Stimulated activated CD8-positive, alpha-beta memory T cell treated with anti-CD3 and anti-CD28 coated beads, Interleukin-4, amount 100 ng/mL, for 24 hours (primary cell): ENCODE measurements at places on chromosomes 6 and 20.

DNA sequence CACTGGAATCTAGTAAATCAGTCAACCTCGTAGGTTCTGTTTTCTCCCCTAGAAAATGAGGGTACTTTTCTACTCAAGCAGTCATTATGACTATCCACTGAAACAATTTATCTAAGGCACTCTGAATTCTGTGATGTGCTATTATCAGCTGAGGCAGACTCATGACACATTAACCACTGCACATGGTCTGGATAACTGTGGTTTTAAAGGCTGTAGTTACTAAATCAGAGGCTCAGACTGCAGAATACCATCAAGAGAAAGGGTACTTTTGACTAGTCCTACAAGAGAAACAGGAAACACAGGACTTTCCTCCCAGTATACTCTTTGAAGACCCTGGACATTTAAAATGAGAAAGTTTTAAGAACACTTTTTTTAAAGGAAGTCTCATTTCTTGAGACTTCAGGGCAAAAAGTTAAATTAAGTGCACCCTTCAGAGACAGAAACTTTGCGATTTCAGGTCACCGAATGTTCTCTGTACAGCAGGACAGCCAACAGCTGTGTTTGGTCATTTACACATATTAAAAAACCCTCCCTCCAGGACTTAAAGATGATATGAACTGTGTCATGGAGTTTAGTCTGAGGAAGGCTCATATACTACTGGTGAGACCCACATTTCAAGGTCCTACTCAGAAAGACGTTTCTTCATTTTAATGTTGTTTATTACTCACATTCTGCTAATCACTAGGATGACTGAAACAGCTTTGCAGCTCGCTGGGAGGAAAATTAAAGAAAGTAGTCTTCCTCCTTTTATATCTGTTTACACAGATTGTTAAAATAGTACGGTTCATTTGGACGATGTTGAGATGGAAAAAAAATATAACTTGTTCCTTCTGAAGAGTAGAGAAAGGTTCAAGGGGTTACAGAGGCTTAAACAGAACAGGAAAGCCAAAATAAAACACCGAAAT, 19.9 kb downstream of the ATXN1 start:
- no peak for DNase-seq

GRCh38 chr20:6178537-6178936, 55.7 kb upstream of the FERMT1 start:
- no peak for DNase-seq

DNA sequence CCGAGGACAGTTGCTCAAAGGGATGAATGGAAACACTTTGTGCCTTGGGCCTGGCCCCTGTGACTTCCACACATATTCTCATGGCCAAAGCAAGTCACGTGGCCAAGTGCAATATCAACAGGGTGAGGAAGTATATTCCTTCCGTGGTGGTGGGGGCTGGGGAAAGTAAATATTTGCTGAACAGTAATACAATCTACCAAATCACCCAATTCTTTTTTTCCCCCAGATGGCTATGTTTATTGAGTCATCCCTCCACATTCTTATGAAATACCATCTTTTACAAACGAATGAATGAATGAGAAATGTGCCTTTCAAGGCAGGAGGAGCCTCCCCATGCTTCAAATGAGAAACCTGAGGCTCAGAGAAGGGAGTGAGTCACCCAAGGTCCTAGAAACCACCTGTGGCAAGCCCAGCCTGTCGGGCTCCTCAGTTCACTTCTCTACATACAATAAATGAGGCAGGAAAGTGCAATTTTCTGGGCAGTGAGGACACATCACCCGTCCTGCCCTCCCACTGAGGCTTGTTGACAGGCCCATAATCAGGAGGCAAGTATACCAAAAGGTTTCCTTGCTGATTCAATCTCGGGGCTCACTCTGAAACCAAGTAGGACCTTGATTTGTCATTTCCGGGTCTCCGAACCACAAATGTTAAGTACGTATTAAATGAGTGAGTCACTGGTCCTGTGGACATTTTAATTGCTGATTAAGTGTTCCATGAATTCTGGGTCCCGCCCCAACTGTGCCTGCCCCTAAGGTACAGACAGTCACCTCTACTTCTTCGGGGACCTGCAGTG, 25.3 kb upstream of the TOP1 start:
- peak; percentile 49 for DNase-seq

DNA sequence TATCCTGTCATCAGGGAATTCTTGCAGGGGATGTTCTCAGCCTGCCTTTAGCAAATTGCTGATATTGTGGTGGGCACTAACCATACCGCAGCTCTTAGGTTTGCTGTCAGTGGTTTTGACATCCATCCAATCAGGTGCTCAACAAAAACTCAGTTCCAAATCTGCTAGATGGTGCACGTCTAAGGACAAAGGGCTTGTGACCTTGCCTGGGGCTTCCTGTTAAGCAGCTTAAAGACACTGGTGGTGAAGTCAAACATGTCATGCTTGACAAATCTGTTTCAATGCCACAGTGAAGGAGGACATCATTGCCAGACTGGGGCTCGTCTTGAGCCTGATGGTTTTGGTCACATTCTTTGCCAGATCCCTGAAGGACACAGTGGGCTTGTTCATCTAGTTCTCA, 179.8 kb upstream of the NOX3 start:
- DNase-seq: no peak

DNA sequence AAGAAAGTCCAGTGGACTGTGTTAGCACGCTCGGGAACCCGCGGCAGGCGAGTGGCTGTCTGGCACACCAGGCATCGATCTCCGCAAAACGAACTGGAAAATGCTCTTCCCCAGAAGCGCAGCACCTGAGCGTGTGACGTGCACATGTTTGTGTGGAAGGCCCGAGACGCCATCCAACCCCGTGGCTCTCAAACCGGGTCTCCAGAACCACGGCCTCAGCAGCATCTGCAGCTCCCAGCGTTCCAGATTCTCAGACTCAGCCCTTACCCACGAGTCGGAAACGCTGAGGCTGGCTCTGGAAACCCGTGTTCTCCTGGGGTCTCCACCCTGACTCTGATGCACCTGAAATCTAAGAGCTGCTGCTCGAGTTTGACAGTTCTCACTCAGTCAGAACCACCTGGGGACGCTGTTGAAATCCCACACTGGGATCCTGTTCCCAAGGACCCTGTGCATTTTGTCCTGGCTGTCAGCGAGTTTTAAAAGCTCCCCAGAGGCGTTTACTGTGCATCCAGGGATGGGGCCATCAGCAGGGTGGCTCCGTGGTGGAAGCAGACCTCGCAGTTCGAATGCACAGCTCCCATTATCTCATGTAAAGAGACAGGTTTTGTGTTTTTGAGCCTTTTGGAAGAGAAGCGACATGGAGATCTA, 69.0 kb downstream of the DLL1 start:
- DNase-seq: no peak

DNA sequence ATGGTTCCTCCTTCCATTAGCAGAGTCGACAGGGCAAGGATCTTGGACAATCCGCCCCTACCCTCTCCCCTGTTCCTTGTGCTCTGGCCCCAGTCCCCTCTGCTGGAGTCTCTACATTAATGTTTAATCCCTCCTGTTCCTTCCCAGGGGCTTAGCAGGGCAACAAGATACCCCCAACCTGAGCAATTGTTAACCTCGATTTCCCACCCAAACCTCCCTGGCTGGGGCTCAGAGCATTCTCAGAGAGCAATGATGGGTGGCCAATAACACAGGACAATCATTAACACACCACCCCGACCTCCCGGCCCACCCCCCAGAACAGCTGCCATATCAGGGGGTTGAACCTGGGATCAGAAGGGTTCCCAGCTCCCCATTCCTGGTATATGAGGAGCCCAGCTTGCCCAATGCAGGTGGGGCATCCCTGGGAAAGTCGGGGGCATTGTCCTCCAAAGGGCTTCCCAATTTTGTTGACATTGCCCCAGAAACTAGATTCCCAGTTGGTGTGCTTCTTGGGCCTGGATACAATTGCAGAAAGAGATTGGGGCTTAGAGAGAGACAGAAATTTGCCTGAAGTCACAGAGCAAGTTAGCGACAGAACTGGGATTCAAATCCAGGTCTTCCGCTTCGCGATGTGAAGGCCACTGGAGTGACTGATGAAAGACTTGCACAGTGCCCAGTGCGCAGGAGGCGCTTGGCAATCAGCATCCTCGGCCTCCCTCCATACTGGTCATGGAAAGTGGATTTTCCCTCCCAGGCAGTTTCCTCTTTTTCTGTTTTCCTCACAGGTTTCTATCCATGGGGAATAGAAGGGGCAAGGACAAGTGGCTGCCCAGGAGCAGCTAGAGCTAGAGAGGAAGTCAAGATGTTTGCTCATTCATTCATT, 59.6 kb upstream of the TTPAL start:
- DNase-seq: no peak

DNA sequence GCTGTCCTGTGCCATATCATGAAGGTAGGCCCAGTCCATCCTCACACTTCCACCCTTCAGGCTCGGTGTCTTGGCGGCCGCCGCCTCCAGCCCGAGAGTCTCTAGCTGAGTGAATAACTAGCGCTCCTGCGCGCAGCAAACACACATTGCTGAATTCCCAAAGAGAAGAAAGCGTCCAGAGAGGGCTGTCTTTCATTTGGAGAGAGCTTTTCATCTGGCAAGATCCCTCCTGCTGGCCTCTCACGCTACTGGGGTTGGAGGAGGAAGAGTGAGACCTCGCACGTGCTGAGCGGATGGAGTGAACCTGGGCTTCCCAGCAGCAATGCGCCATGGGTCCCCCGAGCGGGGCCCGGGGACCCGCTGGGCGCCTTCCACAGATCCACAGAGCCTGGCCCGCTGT, 73.2 kb downstream of the NCR2 start:
- no peak for DNase-seq

DNA sequence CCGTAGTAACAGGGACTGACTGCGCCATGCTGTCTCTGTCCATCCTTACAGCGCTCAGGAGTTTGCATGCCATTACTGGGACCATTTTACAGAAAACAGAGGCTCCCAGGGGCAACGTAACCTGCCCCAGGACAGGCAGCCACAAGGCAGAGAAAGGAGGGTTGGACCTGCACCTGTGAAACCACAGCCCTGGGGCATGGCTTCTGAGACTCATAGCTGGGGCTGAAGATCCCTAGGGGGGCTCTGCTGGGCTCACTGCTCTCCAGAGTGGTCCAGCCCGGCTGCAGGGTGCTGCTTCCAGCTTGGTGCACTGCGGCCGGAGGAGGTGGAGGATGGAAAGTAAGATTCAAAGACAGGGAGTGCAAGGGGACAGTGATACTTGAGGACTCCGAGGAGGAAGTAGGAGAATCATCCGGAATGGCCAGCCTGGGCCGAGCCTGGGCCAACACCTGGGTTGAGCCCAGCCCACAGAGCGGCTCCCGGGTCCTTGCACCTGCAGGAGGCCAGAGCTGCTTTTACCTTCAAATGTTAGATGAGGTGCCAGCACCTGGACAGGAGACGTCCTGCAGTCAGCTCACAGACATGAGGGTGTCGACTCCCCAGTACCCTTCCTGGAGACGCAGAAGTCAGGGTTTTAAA, 183.2 kb downstream of the CDH4 start:
- DNase-seq: no peak

DNA sequence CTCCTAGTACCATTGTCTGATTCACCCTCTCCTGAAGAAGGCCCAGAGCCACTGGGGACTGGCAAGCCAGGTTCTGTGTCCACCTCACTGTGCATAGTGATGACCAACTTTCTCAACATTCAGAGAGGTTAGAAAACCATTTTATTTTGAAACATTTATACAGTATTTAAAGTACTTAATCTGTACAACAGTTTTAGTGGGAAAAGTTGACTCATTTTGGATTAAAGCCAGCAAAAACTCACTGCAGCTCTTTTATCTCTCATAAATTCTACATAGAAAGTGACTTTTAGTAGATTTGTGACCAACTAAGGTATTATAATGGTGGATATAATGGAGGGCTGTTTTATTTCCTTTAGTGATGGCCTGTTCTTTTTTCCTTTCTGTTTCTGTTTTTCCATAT, 9.7 kb downstream of the TULP4 start:
- DNase-seq: no peak

DNA sequence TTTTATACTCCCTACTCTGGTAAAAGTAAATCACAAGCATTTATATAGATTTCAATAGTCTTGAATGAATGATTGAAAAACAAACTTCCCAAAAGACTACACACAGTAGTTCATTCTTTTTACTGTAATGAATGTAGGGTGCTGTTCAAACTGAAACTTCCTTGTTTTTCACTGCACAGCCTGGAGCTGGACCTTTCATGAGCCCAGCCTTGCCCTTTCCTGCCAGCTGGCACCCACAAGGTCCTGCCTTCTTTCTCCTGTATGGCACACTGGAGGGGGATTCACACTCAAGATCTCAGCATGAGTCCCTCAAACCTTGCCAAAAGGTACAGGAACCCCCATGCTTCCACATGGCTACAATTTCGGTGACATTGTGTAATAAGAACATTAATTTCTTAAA, 50.9 kb downstream of the COL12A1 start:
- DNase-seq: no peak

- no peak for DNase-seq
Measured at GRCh38 chr6:170205126-170205525, 85.8 kb downstream of the DLL1 start.

DNA sequence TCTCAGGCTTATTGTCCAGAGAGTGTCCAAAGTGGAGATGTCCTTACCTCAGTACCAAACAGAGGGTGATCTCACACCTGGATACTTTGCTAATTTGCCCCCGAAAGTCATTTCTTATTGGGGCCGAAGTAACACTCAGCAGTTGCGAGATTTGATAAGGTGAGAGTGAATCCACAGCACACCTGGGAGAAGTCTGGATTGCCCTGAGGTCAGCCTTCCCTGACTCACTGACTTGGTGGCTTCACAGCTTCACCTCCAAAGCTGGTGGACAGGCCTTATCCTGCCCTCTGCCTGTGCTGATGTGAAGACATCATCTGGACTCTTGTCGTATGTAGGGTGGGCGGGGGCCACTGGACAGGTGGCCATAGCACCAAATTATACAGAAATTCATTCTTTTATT, 101.9 kb upstream of the ARMC2 start:
- no peak for DNase-seq

DNA sequence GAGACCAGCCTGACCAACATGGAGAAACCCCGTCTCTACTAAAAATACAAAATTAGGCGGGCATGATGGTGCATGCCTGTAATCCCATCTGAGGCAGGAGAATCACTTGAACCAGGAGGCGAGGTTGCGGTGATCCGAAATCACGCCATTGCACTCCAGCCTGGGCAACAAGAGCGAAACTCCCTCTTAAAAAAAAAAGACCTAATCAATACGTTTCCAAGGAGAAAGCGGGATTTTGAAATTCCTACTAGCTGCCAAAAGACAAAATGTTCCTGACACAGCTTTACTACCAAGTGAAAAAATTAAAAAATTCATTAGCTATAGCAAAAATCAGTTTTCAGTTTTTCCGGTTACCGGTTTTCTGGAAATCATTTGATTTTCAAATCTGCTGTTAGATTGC, 129.3 kb downstream of the SCAF8 start:
- DNase-seq: no peak
